Stimulated activated CD4-positive, alpha-beta T cell treated with anti-CD3 and anti-CD28 coated beads, Interleukin-15, amount 100 ng/mL, for 1 hour (primary cell): ENCODE measurements at places on chromosomes 3 and 15.

DNA sequence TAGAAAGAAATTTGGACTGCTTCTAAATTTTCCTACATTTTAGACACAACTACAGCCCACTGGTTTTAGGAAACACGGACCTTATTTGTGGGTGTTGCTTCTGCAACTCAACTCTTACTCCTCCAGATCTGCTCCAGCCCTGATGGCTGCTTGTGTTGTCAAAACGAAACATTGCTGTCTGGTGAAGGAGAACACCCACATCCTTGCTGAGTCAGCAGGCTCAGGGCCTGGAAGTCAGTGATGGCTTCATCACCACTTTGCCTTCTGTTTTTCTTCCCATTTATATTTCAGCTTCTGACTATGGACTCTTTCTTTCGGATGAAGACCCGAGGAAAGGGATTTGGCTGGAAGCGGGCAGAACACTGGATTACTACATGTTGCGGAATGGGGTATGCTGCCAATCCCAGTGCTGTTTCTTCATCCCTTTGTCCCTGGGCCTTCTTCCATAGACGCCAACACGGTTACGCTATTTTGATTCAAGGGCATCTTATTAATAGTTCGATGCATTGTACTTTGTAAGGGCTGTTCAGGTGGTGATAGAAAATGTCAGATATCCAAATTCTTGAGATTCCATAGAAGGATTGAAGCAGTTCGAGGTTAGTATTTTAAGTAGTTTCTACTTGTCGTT, 392.6 kb upstream of the TPM1 start:
- DNase-seq, result no peak

GRCh38 chr3:187986514-187986934, 167.4 kb upstream of the LPP start:
- peak; percentile 17 for DNase-seq

- DNase-seq, result no peak
These were observed 159.1 kb upstream of the PDZRN3 start for GRCh38 chr3:73783811-73784210.

- DNase-seq, result no peak
These were observed 53.2 kb downstream of the LIPC start for GRCh38 chr15:58484791-58485600.

GRCh38 chr15:85474700-85475316, 94.4 kb downstream of the AKAP13 start:
- DNase-seq, result no peak

- DNase-seq, result no peak
These were observed 9.6 kb downstream of the ARHGEF3 start for GRCh38 chr3:56792193-56792592.

DNA sequence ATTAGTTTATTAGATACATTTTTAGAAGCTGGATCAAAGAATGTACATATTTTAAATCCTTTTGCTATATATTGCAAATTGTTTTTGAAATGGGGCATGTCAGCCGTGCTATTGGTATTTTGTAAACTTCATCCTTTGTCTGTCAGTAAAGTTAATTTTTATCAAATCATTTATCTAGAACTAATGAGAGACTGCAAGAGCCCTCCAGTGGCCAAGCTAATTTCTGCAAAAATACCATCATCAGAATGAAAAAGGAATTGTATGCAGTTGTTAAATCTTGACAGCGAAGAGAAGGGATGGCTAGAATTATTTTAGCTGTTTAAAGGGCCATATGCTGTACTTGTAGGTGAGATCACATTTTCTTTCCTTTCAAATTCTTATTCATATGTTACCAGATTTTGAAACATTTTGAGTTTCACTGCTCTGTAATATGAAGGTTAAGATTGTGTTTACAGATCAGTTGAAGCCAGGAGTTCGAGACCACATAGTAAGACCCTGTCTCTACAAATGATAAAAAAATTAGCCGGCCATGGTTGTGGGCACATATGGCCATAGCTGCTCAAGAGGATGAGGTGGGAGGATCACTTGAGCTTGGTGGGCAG, 8.1 kb upstream of the CLDN11 start:
- DNase-seq, result no peak

DNA sequence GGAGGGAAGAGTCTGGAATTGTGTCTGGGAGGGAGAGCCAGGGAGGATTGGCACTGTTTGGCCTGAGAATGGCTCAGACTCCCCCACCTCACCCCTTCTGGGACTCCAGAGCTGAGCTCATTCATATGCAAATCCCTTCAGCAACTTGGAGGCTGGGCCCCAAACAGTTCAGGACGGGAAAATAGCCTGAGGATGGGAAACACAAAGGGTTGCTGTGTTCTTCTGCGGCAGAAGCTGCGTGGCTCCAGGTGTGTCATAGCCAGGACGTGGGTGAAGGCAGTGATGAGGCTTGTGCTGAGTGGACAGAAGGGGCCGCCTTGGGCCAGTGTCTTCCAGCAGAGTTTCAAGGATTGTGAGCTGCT, 16.6 kb downstream of the MASP1 start:
- DNase-seq, result no peak

- no peak for DNase-seq
These were observed 47.3 kb downstream of the TMCO5A start for GRCh38 chr15:37981775-37982174.

GRCh38 chr3:142852009-142852408, 36.9 kb downstream of the PCOLCE2 start:
- no peak for DNase-seq

DNA sequence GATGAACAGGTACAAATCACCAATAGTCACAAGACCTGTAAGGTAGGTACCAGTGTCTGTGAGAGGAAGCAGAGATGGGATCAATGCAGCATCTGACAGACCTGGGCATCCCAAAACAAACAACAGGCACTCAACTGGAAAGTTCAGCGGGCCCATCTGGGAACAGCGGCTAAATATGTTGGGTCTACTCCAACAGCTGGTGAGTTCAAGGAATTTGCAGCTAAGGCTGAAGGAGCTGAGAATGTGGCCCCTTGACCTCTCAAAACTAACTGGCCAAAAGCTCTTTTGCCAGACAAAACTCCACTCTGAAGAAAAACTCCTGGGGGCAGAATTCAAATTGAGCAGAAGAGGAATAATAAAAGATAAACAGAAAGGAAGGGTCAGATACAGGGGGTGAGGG, 24.4 kb downstream of the AVEN start:
- no peak for DNase-seq

GRCh38 chr15:40825661-40826422, 2.7 kb downstream of the PPP1R14D start:
- DNase-seq, result no peak

GRCh38 chr3:17195192-17195611, 310.4 kb downstream of the PLCL2 start:
- no peak for DNase-seq

DNA sequence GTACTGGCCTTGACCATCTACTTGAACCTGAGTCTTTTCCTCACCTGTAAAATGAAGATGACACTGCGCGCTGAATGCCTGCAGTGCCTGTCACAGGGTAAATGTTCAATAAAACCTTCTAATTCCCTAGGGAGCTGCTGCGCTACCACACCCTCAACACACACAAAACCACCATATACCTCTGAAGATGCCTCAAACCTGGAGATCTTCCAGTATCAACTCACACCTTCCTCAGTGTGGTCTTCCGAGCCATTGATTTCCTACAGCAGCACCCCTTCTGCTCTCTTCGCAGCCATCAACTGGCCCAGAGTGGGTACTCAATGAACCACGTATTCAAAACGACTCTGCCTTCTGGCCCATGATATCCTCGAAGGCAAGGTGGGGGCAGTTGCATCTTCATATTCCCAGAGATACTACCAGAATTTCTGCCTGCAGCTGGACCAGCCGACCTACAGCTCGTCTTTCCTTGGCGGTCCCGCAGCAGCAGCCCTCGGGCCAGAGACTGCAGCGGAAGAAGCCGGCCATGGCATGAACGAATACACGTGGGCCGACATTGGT, 695 bp downstream of the RPL32 start:
- DNase-seq, result no peak

DNA sequence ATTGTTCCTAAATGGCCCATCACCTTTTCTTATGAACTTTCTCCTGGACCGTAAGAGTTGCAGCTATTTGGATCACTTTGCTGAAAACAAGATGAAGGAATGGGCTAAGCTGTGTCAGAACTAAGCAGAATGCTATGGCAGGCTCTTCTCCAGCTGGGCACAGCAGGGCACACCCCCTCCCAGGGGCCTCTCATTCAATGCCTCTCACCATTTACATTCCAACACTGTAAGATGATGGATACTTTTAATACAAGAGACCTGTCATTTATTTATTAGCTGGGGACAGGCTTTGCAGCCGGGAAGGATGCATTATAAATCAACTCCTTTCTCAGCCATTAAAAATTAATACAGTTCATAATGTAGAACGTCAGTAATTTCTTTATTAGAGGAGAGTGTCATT, 240.1 kb downstream of the NTRK3 start:
- DNase-seq, result no peak

GRCh38 chr15:81830520-81830919, 215.3 kb downstream of the MEX3B start:
- no peak for DNase-seq

DNA sequence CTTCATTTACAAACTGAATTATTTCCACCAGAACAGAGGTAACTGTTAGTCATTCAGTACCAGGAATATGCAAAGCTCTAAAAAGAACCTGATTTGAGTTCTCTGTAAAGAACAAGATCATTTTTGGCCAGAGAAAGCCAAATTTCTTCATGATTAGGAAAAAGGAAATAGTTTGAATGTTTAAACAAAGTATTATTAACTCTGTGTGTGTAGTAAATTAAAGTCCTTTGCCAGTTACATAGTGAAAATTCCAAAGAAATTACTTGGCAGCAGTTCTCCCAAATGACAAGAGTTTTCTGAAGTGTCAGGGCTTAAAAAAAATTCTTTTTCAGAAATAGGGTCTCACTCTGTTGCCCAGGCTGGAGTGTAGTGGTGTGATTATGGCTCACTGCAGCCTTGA, 24.5 kb downstream of the QTRT2 start:
- no peak for DNase-seq

- no peak for DNase-seq
These were observed 12.8 kb upstream of the AQP9 start for GRCh38 chr15:58125333-58125732.

- no peak for DNase-seq
These were observed 70.4 kb downstream of the ST6GAL1 start for GRCh38 chr3:187000711-187001151.

DNA sequence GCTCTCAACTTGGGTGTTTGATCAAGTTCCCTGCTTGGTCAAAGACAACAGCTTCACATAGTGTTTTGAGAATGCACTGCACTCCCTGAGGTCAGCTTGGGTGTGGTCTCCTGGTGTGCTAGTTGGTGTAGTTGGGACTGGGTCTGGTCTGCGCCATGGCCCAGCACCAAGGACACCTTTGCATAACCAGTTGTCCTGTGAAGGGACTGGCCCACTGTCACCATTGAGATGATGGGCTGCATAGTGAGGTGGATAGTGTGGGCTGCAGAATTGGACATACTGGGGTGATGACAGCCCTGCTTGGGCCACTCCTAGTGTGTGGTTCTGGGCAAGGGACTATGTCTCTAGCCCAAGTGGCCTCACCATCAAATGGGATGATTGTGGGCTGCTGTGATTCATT, 9.5 kb downstream of the RPSA start:
- DNase-seq, result no peak

GRCh38 chr3:43036621-43037423, 57.7 kb downstream of the GASK1A start:
- no peak for DNase-seq

- no peak for DNase-seq
These were observed 56.0 kb upstream of the MYRIP start for GRCh38 chr3:39753391-39753790.

DNA sequence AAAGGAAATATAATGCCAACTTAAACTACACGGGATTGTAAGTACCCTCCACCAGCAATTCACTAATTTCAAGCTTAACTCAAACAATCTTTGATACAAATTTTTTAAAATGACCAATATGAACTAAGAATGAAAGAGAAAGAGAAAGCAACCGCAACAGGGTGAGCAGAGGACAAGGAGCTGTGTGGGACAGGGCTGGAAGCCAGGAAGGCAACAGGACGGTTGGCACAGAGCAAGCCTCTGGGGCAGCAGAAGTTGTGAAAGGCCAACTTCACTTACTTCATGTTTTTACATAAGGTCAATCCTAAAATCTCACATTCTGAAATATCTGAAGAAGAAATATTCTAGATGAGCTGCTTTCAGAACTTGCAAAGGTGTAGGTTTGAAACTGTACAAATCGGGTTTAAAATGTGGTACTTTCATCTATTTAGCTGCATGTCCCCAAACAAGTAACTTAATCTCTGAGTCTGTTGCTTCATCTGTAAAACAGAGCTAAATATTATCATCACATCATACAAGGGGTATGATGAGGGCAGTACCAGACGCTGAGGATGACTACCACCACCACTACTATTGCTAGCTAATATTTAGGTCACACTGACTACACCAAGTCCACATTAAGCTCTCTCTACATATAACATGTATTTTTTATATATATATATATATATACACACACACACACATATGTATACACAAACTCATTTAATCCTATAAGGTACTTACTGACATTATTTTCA, 101.7 kb downstream of the IGSF11 start:
- DNase-seq, result no peak

- no peak for DNase-seq
These were observed 45.2 kb downstream of the ZNF385D start for GRCh38 chr3:21705769-21706168.

DNA sequence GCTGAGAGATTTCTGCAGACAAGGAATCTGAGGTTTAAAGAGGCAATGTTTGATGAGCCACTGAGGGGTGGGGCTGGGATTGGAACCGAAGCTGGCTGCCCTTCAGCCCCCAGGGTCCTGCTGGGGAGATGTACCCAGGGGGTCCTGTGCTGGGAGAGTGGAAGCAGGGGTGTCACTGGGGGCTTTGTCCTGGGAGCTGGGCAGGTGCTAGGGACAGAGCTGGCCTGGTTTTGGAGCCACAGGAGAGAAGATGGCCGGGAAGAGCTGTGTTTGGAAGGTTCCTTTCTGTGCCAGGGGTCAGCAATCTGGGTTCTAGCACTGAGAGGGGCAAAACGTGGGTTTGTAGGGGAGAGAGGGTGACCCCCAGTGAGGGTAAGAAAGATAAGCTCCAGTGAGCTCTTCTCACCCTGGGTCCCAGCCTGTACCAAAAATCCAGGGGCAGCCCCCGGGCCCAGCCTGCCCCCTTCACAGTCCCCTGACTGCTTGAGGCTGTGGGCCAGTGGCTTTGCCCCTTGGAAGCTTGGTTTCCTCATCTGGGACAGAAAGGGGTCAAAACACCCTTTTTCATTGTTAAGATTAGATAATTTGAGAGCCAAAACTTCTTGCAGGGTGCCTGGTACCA, 69.6 kb downstream of the SMAD3 start:
- no peak for DNase-seq

- DNase-seq, result no peak
These were observed 412.0 kb downstream of the FHIT start for GRCh38 chr3:60839246-60839645.

DNA sequence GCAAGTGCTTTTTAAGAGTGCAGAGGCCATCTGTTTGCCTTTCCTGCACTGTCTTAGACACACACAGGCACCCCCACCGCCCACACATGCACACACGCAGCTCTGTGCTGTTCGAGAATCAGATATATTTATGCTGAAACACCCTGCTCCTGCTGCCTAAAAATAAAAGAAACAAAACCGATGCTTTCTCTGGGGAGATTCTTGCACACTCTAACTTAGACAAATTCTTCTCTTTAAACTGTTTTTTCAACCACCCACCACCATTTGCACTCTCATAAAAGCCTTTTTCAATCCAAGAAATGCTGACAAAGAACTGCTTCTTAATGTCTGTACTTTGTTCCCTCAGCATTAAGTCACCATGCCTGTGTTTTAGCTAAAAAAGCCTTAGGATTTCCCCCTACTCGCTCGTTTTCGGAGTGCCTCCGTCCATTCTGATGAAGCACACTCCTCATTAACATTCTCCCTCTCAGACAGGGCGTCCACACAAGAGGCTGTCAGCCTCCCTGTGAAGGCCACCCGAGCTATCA, 26.2 kb downstream of the SLC12A8 start:
- no peak for DNase-seq
